KG1 (cell line): ENCODE measurements at places on chromosomes 11 and 22.

DNA sequence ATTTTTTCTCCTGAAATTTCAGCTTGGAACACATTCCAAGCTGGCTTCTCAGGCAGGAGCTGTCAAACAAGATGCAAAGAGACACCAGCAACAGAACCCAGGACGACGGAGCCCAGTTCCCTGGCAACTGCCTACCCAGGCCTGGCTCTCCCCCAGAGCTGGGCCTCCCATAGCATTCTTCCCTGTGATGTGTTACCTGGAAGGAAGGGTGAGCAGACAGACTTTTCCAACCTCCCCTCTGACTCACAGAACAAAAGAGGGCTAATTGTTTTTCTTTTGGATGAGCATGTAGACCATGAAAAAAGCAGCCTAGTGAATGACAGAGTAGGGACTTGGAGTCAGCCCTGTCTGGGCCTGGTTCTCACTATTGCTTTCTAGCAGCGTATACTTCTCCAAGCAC, 55.3 kb upstream of the BMAL1 start:
- DNase-seq, result no peak

GRCh38 chr11:131418189-131418588, 47.8 kb downstream of the NTM start:
- DNase-seq, result no peak

DNA sequence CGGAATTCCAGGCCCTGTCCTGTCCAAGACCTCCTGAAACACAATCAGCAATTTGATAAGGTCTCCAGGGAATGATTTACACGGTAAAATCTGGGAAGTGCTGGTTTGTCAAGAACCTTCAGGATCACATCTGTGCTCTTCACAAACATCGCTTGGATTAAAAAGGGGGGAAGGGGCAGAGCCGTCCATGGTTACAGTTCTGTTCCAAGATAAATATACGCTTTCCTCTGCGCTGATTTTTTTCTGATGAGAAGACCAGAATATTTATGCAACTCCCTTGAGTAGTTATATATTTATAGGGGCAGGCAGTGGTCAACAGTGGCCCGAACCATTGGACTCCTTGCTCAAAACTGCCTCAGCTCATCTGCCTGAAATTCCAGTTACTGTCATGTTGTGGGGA, 9.2 kb upstream of the APOL5 start:
- DNase-seq, result no peak

DNA sequence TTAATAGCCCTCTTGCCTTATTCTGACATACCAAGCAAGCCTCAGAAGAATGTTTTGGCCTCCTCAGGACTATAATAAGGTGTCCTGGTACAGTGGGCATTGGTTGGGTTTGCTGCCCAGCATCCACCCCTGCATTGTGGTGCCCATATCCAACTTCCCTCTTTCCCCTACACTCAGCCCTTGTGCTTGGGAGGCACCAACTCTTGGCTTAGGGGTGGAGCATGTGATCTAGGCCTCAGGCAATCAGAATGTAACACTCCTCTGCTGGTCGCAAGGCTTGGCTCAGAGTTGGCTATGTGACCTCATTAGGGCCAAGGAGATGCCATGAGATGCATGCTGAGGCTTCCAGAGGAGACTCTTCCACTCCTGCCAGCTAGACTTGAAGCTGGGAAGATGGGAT, 123.0 kb downstream of the CSNK2A3 start:
- no peak for DNase-seq

- no peak for DNase-seq
Observed at GRCh38 chr11:45551191-45551713, 114.2 kb downstream of the CHST1 start.

DNA sequence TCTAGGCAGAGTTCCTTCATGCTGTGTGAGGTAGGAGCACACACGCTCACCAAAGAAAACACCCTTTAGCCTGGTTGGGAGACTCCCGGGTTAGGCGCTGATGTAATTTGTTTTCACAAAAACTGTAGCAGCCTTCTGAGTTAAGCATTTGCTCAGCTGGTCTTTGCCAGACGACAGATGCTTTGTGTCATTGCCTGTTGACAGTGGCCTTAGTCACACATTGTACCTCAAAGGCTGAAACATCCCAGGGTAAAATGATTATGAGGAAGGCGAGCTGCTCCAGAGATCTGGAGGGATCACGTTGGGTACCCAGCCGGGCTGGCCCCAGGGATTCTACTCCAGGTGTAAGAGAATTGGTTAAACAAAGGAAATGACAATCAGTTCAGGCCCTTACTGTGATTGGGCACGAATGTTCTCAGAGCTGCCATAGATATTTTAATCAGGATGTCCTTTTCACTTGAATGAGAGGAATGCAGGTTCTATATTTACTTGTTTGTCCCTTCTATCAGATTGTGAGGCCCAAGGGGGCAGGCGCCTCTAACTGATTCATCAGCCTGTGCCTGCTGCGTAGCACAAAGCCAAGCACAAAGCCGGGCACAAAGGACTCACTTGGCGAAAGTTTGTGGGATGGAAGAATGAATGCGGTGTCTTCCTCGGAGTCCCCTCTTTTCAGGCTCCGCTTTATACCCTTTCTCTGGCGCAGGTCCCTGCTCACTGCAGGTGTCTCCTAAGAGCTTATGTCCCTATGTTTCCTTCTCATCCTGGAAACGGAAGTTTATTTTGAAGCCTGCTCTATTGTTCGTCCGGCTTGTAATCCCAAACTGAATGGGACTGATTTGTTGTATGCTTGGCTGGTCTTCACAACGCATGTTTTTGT, 47.1 kb downstream of the ADM start:
- no peak for DNase-seq

GRCh38 chr11:101508370-101508769, 75.4 kb downstream of the TRPC6 start:
- no peak for DNase-seq

GRCh38 chr11:115428306-115428705, 75.9 kb downstream of the CADM1 start:
- DNase-seq, result no peak

GRCh38 chr22:48153726-48154125, 1391.3 kb downstream of the TBC1D22A start:
- no peak for DNase-seq

DNA sequence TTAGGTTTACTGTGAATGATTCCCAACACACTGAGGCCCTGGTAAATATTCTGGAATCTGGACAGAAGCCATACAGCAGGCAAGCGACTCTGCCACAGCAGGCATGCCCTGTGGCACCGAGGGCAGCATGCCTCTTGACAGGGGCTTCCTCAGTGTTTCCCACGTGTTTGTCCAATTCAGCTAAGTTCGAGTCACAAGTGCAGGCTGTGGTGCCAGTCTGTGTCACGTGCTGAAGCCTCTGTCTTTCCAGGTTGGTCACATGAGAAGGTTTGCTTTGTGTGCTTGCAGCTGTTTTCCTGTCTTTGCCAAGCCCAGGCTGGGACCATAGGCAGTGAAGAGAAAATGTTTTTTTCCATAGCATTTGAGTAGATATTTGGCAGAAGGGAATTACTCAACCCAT, 2.4 kb upstream of the PPFIBP2 start:
- no peak for DNase-seq

- DNase-seq, result no peak
Observed at GRCh38 chr22:36764641-36765040, 11.3 kb downstream of the IFT27 start.

DNA sequence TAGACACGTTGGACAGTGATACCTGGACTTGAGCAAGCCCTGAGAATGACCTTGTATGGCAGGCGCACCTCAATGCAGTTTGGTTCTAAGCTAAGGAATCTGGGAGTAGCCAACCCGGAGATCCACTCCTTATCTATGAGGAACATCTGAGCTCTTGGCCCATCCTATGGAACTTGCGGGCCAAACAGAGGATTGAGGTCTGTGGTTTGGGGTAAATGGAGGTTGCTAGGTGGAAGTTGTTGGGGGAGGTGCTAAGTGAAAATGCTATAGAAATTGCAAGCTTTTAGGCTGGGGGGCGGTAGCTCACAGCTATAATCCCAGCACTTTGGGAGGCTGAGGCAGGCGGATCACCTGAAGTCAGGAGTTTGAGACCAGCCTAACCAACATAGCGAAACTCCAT, 8.9 kb downstream of the GDPD5 start:
- DNase-seq, result no peak

GRCh38 chr22:48842976-48843375, 984.7 kb downstream of the BRD1 start:
- no peak for DNase-seq

DNA sequence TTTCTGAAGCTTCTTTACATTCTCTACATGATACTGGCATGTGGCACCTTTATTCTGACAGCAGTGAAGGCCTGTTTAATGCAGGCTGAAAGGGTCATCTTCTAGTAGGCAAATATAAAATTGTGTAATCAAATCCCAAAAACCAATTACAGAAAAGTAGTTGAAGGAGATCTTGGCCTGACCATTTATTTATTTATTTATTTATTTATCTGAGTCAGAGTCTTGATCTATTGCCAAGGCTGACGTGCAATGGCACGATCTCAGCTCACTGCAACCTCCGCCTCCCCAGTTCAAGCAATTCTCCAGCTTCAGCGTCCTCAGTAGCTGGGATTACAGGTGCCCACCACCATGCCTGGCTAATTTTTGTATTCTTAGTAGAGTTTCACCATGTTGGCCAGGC, 22.7 kb upstream of the CECR2 start:
- DNase-seq, result no peak

GRCh38 chr22:29245626-29246385, 22.0 kb downstream of the RHBDD3 start:
- DNase-seq, result peak; percentile 27

GRCh38 chr22:24026056-24026455, 15.0 kb downstream of the CABIN1 start:
- no peak for DNase-seq
